ENCODE measurements at places on chromosomes 2 and 18.

DNA sequence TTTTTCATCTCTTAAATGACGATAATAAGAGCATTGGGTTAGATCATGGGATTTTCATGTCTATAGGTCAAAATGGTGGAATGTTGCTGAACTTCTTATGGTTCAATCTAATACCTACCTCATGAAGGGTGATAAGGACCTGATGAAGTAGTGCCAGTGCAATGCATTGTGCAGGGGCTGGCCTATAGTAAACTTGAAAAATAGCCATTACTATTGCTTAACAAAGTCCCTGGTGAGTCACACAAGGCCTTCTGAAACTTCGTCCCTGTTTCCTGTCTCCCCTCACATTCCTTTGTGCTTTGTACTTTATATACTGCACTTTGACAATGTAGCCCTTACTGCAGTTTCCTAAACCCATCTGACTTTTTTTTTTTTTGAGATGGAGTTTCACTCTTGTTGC lies 515.9 kb downstream of the SLC4A3 start:
- no peak for DNase-seq

GRCh38 chr2:44836174-44836573 lies 105.3 kb upstream of the SIX3 start:
- DNase-seq = no peak

DNA sequence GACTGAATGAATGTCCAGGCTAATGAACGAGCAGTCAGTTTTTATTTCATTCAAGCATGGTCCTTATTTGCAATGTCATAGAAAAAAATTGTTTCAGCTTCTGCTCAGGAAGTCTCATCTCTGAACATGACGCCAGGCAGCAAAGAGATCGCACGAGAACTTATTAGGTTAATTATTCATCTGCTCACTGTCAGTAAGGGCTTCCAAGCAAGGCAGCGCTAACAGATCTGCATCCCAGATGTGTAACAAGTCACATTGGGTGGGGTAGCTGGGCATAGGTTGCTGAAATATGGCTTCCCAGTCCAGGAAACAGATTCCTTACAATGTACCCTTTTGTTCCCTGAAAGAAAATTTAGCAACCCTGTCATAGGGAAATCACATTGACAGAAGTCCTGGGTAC lies 63.5 kb downstream of the ANKRD44 start:
- no peak for DNase-seq

DNA sequence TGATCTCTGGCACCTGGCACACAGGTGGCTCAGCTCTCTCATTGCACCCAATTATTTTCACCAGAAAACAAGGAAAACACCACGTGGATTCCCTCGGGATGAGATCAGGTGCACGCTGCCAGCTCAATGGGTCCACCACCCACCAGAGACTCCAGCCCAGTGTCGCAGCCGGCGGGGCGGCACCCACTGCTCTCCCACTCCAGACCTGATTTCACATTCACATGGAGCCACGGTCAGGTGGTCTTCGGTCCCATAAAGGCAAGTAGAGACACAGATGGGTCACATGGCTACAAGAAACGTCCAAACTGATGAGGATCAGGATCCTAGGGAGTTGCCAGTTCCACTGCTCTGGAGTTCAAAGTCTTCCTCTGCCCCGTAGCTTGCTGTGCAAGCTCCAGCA lies 217.6 kb downstream of the ANKRD30B start:
- no peak for DNase-seq

DNA sequence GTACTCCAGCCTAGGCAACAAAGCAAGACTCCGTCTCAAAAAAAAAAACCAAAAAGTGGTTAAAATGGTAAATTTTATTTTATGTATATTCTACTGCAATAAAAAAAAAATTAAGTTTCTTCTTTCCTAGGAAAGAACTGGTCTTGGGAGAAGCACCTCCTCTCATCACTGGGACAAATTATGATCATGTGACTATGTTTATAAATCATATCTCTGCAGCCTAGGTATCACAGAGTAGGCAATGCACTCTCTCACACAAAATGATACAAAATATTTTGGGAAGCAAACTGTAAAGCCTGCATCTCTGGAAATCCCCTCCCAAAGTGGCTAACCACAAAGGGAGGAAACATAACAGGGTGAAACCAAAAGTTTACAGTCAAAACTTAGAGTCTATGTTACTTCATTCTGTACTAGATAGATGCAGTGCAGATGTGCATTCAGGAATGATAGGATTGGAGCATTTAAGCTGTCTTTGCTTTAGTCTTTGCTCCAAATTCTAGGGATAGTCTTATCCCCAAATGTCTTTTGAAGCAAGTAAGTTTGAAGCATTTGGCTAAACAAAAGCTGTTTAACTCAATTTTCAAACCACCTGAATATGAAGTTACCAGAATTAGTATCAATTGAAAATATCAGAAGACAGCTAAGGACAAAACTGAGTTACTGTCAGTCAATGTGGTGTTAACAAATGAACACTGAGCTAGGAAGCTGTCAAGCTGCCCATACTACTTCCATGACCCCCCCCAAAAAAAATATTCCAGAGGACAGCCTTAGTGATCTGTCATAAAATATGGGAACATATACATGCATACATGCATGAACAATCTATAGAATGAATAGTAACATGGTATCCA lies 21.1 kb upstream of the MALT1 start:
- no peak for DNase-seq

- DNase-seq = no peak
Observed at GRCh38 chr2:150127346-150127990, 360.0 kb downstream of the RND3 start.

DNA sequence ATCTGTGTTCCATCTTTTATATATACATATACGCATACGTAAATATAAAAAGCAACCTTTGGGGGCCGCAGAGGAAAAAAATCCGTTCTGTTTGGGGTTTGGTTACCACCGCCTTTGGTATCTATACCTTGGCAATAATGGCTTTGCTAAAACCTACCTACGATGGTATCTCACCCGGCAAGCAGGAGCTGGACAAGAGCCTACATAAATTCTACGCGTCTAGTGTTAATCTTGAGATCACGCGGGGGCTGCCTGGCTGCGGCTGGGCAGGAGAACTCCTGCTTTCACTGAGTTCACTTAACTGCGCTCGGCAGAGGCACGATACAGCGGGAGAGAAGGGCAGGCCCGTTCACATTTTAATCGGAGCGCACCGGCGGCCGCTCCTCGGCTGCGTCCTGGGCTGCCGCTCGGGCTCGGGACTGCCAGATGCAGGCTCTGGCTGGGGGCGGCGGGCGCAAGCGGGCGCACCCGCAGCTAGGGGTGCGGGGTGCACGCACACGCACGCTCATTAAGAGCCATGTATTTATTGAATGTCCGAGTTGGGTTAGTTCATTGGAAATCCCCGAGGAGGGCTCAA lies 1.7 kb upstream of the POU3F3 start:
- no peak for DNase-seq

GRCh38 chr2:25041928-25042320 lies at the start of gene EFR3B:
TSS of gene EFR3B (plus strand) at chr2:25042076. CDS start at chr2:25042313, 237 bp downstream.
- peak; percentile 68 for DNase-seq

DNA sequence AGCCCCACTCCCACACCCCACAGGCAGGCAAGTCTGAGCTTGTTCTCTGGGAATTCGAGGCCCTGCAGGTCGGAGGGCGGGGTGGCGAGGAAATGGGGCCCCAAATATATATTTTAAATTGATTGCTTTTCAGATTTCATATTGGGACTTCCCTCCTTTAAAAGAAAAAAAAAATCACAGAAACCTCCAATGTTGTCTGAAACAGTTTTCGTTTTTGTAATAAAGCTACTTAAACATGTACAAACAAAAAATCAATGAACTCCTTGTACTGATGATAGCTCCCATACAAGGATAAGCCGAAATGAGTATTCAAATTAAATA lies 21.5 kb downstream of the THNSL2 start:
- DNase-seq = no peak

GRCh38 chr2:97741686-97742085 lies 28.3 kb downstream of the ZAP70 start:
- no peak for DNase-seq

DNA sequence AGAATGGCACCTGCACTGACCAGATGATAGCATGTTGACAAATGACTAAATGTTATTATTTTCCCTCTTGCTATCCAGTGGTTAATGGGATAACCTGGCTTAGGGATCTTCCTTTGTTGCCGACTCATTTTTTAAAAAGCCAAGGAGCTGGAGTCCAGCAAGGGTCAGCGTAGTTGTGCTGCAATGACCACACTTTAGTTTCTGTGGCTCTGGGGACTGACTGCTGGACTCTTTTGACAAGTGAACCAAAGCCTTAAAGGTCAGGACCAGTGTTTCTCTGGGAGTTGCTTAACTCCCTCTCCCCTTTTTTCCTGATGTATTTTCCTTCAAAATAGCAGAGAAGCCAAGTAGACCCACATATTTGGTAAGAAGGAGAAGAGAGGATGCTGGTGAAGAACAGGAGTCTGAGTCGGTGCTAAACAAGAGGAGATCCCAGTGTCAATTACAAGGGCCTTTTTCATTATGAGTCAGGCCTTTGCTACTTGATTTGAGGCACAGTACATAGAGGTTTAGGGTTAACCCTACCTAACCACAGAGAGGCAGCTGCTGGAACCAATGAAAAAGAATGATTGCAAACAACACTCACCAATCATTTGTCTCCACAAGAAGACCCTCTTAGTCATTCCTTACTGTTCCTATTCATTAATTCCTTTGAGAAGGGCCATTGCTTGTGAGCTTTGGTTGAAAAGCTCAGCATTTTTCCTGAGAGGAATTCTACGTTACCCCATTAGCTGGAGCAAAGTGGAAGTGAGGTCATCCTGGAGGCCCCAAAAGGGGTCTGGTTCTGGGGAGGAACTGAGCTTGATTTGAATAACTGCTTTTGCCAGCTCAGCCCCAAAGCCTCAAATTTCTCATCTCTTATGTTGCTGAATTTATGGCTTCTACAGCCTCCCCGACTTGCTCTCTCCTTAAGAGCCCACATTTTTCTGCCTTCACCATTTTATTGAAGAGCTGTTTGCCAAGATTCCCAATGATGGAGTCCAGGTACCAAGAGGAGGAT lies 137.6 kb upstream of the HNMT start:
- no peak for DNase-seq

GRCh38 chr2:72921088-72921851 lies 4.0 kb downstream of the EMX1 start:
- no peak for DNase-seq

DNA sequence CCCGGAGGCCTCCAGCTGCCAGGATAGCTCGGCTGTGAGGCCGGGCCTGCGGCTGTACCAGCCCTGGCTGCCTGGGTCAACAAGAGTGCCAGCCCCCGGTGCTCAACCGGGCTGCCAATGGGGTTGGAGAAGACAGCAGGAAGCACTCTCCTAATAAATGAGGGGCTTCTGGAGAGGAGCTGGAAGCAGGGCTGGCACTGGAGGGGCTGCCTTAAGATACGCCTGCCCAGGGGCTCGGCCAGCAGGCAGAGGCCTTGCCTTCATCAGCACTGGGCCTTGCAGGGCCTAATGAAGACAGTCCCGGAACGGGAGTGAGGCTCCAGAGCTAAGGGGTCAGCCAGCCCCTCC lies 73.6 kb downstream of the TEX51 start:
- no peak for DNase-seq

DNA sequence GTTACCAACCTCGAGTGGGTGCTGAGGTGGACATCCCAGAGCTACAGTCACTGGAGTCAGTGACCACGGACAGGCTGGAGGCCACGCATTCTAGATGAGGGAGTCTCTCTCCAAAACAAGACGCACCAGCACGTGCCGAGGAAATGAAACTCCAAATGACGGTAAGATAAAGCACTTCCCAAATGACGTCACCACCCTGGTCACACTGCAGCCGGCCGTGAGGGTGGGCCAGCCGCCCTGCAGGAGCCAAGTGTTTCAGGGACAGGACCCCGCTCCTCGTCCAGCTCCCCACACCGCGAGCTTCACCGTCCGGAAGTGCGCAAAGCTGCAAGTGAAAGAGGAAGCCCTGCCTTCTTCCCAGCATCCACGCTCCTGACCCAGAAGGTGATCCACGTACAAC lies 99.4 kb downstream of the ZNF516 start:
- DNase-seq = no peak

Data from stimulated activated CD8-positive, alpha-beta memory T cell treated with anti-CD3 and anti-CD28 coated beads, Interleukin-15, amount 100 ng/mL, for 24 hours (primary cell).